ENCODE measurements at places on chromosomes 12 and 14.
A peak's percentile ranks its signal among the peaks of the same experiment; 100 is the strongest.

DNA sequence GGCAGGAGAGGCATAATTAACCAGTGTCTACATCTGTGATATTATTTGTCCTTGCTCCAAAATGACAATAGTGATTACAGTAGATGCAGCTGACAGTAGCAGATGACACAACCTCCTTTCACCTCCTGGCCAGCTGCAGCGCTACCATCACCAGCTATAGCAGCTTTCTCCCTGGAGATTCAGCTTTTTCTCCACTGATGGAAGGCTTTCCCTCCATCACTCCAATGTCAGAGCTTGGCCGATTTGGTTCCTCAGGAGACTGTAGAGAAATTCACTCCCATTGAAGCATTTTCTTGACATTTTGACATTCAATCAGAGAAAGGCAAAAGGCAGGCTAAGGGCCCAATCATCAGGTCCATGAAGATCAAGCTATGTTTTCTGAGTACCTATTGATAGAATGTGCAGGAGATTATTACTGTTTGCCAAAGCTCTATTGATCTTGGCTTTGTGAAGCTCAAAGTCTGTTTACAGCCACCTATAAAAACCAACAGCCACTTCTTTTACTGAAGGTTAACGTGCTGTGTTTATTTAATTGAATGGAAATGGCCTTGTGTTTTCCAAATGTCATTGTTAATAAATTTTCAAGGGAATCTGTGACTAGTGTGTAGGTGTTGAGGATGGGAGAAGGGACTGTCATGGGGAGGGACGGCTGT lies 785.1 kb downstream of the DIO2 start:
- no peak for DNase-seq

DNA sequence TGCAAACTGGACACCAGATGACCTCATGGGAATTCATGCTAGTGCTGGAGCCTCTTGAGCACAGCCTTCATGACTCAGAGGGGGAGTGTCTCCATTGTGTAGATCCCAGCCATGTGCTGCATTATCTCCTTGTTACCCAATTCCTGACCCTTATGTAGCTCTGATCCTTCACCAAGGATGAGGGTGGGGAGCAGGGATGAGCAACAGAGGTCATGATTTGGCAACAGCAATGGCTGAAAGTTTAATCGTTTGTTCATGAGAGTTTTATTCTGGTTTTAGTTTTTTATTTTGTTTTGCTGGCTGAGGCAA lies 9.5 kb upstream of the BDKRB1 start:
- no peak for DNase-seq

GRCh38 chr12:40248585-40249297 lies 23.9 kb downstream of the LRRK2 start:
- DNase-seq = no peak

GRCh38 chr12:9332564-9332963 lies 124.4 kb upstream of the PZP start:
- DNase-seq = no peak

GRCh38 chr12:8590842-8591545 lies 21.7 kb downstream of the AICDA start:
- no peak for DNase-seq

GRCh38 chr12:119989361-119989730 lies 310 bp downstream of the BICDL1 start:
- DNase-seq = no peak

GRCh38 chr14:88168025-88168424 lies 155.0 kb downstream of the KCNK10 start:
- no peak for DNase-seq

- no peak for DNase-seq
Observed at GRCh38 chr12:21607701-21608100, 3.1 kb upstream of the GYS2 start.

DNA sequence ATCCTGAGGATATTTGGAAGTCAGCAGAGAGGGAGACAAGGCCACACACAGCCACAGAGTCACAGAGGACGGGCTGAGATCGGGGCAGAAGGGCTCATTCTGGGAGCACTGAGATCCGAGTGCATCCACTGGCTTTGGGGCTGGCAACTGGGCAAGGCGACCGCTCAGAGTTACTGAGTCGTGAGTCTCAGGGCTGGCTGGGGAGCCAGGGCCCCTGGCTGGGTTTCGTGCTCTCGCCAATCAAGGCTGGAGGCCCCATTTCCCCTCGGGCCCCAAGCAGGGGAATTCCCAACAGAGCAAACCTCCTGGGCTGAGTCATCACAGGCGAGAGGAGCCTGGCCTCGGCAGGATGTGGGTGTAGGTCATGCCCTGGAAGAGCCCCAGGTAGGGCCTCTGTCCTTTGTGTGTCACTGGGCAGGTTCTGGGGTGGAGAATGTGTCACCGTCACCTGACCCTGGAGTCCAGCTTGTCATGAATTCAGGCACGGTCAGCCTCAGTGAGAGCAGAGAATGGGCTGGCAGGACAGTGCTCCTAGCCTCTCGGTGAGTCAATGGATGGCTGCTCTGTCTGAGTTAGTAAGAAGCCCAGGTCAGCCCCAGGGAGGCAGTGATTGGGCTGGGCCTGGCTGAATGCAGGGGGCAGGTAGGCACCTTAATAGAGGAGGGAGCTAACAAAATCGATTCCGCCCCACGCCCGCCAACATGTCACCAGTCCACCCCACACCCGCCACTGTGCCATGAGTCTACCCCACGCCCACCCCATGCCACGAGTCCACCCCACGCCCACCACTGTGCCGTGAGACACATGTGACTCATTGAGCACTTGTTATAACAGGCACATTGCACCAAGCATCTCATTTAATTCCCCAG lies 16.9 kb downstream of the ASB2 start:
- DNase-seq = peak; percentile 82

GRCh38 chr12:47393403-47393790 lies 312.4 kb downstream of the RPAP3 start:
- DNase-seq = no peak

- DNase-seq = no peak
Observed at GRCh38 chr14:33685026-33685425, 265.8 kb downstream of the EGLN3 start.

DNA sequence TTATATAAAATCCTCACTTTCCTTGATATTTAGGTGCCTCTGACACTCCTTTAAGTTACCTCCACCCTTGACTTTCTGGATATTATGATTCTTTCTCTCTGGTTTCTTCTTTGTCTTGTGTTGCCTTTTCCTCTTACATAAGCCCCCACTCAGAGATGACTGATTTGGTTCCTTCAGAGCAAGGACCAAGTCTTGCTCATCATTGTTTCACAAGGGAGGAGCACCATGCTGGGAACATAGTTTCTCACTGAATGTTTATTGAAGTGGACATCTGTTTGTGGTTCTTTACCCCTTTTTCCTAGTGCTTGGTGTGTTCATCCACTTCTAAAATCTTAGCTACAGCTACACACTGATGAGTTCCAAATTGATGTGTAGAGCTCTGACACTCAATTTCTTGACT lies 161.3 kb upstream of the PTPRQ start:
- no peak for DNase-seq

- no peak for DNase-seq
Observed at GRCh38 chr14:63401646-63402045, 82.9 kb upstream of the GPHB5 start.

- DNase-seq = no peak
Observed at GRCh38 chr12:7039403-7039802, 21.1 kb upstream of the C1S start.

DNA sequence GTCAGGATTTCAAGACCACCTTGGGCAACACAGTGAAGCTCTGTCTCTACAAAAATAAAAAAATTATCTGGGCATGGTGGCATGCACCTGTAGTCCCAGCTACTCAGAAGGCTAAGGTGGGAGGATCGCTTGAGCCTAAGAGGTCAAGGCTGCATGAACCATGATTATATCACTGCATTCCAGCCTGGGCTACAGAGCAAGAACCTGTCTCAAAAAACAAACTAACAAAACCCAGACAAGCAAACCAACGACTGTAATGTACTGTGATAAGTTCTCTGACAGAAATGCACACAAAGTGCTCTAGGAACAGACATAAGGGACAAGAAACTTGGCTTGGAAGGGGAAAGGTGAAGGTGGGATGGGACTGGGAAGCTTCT lies 22.4 kb downstream of the ENTPD5 start:
- DNase-seq = no peak

DNA sequence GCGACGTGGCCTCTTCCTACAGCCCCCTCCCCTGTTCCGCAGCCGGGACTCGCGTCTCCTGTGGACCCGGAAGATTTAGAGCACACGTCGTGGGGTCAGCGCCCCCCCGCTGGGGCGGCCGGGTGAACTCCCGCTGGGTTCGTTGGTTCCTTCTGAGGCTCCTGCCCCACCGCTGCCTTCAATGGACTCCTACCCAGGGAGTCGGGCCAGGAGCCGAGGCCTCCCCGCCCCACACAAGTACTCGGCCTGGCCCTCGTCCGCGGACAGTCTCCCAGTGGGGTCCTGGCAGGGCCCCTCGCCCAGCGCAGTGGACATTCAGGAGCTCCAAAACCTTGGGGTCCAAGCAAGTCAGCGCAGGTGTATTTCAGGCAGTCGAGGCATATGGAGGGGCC lies 1.2 kb downstream of the MMP17 start:
- no peak for DNase-seq

DNA sequence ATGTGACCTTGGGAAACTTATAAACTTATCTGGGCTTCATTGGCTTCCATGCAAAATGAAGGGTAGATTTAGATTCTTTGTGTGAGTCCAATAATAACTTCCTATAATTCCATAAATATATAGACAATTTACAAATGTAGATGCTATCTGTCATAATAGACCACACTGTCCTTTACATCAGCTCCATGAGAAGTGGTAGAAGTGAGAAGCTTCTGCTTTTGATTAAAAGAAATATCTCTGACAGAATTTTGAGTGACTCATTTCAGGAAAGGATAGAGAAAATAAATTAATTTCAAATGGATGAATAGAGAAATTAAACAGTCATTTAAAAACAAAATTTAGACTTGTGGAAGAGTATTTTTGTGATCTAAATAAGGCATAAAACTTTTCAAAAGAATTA lies 329.7 kb upstream of the ATP2B1 start:
- DNase-seq = no peak

- no peak for DNase-seq
Observed at GRCh38 chr14:101318271-101318670, 243.0 kb upstream of the DIO3 start.

DNA sequence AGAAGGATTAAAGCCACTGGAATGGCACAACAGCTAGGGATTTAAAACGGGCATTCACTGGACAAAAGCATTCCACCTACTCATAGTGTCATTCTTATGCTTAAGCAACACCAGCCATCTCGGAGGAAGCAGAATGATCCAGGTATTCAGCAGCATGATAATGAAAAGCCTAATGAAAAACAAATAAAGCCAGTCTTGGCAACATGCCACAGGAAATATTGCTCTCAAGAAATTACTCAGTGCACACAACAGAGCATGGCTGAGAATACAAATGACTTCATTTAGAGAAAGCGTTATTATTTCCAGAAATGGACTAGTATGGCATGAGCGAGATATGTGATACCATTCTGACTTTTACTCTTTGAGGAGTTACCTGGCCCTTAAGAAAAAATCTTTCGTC lies 442.2 kb downstream of the APAF1 start:
- no peak for DNase-seq

- DNase-seq = no peak
Observed at GRCh38 chr12:107271523-107271922, 178.2 kb upstream of the CRY1 start.
